Esophagus squamous epithelium (tissue), 5 donors: ENCODE measurements at places on chromosomes 7 and 10. TPM values are rescaled to one million over a fixed set of nuclear protein-coding genes. Genes with fewer than 3 reads are reported as not detected.

SFMBT2 gene
- total RNA-seq: 5.0 TPM

ZNF804B gene
- total RNA-seq: not detected

ACTL6B gene
- total RNA-seq: not detected

OR9A2 gene
- total RNA-seq: not detected

DNA sequence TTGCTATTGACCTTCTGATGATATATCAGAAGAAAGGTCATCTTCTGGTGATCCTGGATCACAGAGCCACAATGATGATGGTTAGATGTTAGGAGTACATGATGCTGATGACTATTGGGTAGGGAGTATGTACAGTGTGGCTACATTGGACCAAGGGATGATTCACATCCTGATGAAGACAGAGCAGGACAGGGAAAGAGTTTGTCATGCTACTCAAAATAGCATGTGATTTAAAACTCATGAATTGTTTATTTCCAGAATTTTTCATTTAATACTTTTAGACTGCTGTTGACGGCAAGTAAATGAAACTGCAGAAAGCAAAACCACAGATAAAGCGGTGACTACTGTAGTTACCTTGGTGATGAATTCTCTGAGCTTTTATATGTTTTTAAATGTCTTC, 397.3 kb downstream of the PPP1R3A start:
- H3K27me3 ChIP-seq: no peaks in the 10 kb centered on the region
- no peak overlapping the region for H3K4me3 ChIP-seq
- H3K4me1 ChIP-seq: no peaks in the 10 kb centered on the region
- DNase-seq: no peak
- H3K36me3 ChIP-seq: no peaks in the 10 kb centered on the region
- H3K27ac ChIP-seq: no peak overlapping the region

PNLIPRP2 gene
- total RNA-seq: not detected

- peaks cover 54% of the 10 kb centered on the region for H3K4me1 ChIP-seq
- no peaks in the 10 kb centered on the region for H3K36me3 ChIP-seq
- DNase-seq: no peak
- no peaks in the 10 kb centered on the region for H3K27me3 ChIP-seq
- H3K27ac ChIP-seq: no peak overlapping the region
Observed at GRCh38 chr10:110815354-110816004, 56.2 kb upstream of the PDCD4 start.

SEMA3A gene
- total RNA-seq: 0.15 TPM

GRCh38 chr7:633381-634018, 93.0 kb upstream of the DNAAF5 start:
- no peak for DNase-seq
- H3K4me3 ChIP-seq: no peak overlapping the region
- H3K36me3 ChIP-seq: no peaks in the 10 kb centered on the region
- H3K4me1 ChIP-seq: no peaks in the 10 kb centered on the region

TMEM236 gene
- total RNA-seq: 0.13 TPM
